ENCODE measurements at places on chromosomes 11 and 22.

GRCh38 chr22:40965936-40966725 lies 15.0 kb downstream of the RBX1 start:
- no peak for DNase-seq

DNA sequence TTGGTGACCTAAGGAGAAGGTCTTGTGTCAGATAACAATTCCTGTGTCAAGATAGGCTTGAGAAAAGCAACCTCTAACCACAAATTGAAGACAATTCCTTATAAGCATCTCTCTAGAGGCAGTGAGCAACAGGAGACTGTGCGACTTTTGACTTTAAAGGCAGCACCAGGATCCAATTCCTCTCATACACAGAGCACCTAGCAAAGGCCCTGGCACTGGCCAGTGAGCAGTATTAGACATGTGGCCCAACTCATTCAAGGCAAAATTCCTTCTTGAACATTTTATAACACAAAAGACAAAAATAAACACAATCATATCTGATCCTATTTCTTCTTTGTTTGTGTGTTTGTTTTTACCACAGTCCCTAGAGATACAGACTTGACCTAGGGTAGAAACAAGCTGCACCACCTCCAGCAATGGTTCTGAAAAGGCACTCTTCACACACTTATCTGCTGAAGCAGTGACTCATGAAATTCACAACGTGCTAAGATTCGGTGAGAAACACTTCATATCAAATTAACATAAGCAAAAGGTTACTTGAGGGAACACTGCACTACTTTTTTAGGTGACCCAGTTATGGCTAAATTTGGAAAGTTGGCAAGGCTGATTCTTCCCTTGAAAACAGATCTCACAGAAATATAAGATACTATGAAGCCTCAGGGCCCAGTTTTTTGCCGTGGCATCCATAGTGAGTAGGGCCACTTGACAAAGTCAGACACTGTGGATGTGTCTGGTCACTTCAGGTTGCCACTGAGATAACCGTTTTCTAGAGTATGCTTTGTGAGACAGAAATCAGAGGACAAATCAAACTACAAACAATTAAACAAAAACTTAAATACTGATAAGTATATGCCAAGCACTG lies 1018.9 kb downstream of the DLG2 start:
- DNase-seq, result no peak

GRCh38 chr22:21646608-21647590 lies 4.8 kb downstream of the SDF2L1 start:
- peak; percentile 75 for DNase-seq

DNA sequence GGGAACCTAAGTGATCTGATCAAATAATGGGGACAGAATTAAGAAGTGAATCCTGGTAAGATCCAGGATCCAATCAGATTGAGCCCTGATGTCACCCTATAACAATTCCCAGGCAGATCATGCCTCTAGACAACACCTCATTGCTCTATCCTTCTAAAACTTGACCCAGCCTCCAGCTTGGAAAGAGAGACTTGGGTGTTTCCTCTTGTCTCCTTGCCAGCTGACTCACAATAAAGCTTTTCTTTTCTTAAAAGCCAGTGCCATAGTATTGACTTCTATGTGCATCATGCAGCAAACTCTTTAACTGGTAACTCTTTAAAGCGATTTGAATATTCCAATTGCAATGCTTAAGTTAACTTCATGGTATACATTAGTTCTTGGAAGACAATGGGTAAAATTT lies 109.6 kb upstream of the CHORDC1 start:
- no peak for DNase-seq

DNA sequence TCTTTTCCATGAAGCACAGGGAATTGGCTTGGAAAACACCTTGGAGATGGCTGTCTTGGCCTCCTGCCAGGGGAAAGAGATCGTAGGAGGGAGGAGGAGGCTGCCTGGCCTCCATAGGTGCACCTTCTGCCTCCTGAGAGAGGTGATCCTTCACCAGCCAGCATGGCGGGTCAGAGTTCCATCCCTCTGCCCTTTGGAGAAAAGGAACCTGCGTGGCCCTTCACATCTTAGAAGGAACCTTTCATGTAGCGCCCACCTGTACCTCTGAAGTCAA lies 58.2 kb upstream of the DRD2 start:
- no peak for DNase-seq

DNA sequence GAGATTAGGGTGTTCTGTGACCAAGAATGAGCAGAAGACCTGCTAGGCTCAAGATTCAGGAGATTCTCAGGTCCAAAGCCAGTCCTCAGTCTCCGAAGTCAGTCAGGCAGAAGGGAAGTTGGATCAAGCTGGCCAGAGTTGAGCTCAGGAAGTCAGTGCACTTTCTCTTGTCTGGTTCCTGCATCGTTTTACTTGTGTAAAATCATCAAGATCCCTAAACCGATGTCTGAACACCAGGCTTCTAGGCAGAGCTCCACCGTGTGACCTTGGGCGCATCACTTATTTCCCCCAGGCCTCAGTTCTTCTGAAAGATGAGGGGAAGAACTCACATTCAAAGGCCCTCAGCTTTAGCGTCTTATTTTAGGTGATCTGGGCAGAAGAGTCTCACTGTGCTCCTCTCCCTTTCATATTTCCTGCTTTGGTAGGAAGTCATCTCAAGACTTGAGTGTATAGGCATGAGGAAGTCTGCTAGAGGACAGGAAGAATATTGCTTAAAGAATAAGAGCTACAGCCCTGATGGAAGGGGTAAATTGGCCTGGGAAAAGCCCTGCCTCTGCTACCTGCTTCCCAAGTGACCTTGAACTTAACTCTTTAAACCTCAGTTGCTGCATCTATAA lies 20.2 kb downstream of the NF2 start:
- no peak for DNase-seq

- no peak for DNase-seq
These were observed 30.7 kb upstream of the TH start for GRCh38 chr11:2202071-2202899.

DNA sequence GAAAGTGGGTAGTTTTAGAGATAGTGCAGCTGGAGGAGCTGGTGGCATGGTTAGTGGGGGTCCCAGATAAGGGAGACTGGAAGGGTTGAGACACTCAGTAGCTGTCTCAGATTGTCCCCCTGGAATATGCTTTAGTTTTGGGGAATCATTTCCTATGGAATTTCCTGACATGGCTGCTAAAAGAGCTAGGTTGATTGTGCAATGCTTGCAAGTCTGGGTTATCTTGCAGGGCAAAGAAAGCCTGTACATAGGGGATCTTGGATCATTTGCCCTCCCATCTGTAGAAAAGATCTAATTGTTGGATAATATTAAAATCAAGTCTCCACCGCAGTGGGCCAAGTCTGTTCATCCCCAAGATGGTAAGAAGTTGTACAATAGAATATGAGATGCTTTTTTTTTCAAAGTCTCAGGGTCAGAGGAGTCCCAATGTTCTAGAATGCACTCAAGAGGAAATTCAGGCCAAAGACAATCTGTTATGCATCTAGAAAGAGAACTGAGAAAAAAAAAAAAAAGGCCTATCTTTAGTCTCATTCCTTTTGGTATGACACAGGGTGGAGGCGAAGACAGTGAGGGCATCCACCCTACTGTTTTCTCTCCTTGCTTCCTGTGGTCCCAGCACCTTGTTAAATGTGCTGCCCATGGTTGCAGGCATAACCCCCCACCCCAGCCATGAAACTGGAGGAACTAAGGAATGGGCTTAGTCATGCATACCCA lies 20.2 kb downstream of the MS4A6E start:
- DNase-seq, result no peak

DNA sequence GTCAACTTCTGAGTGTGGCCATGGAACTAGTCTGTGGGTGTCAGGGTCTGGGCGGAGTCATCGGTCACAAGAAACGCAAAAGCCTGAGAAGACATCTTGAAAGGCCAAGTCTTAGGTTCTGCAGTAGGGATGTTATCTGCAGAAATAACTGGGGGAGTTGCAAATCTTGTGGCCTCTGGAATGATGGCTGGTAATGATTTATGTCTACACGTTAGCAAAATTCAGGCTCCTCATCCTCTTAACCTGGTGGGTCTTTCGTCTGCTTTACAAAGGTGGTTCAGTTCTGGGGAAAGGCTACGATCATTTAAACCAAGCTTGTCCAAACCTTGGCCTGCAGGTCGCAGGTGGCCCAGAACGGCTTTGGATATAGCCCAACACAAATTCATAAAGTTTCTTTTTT lies 7.4 kb upstream of the CYB5R3 start:
- DNase-seq, result no peak

DNA sequence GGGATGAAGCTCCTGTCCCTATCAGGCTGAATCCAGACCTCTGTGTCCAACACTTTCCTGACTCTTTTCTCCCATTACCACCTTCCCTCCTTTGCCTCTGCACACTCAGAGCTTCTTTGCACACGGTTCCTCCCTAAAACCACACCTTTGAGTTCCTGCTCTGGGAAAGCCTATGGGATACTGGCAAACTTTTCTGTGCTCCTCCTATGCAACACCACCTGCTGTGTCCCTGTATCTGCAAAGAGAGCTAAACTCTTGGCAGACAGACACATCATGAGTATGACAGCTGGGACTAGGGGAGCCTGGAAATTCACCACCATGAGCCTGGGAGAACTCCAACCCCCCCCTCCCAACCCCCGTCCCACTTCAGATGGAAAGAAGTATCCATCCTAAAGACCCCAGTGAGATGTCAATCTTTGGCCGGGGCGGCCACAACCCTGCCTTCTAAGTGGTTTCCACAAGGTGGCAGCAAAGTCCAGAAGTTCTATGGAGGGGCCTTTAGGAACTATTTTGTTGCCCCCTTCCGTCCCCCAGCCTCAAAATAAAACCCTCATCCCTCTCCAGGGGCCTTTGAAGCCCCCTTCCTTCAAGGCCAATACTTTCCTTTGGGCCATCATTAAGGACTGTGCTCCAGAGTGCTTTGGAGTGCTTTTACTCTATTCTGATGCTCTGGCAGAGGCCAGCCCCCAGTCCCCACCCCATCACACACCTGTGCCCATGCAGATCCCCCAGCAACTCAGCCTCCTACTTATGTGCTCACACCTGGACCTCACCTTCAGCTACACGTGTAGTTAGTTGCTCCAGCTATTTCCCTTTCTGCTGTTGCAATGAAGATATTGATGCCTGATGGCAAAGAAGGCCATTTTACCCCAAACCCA lies 19.4 kb downstream of the HTR3A start:
- peak; percentile 11 for DNase-seq

GRCh38 chr11:2300290-2300935 lies 1.3 kb downstream of the C11orf21 start:
- DNase-seq, result no peak

DNA sequence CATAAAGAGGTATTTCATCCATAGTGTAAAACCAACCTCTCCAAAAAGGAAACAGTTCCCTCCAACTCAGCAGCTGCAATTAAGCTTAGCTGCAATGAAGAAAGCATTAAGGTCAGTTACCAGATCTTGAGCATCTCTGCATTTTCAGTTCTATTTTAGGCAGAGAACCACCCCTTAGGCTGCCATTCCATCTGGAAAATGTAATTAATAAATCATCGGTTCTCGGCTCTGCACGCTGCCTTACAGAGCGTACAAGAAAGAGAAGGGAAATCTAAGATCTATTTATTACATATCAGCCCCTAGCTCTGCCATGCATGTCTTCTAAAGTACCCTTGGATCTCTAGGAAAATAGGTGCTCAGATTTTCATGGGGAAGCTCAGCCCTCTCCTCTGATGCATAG lies 71.5 kb downstream of the RCN1 start:
- no peak for DNase-seq

DNA sequence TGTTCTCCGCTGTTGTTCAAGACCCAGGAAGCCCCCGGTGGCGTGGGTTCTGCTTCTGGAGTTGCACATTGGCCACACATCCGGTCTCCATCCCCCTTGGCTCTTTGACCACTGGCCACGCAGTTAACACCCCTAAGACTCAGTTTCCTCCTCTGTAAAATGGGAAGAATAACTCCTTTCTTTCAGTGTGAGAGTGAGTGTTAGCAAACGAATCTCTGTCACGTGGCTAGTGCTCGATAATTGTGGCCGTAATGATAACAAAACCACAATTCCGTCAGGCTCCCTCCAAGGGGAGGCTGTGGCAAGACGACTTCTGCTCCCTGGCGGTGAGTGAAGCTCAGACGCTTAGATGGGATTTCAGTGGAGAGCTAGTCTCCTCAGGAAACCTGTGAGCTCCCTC lies 315.2 kb upstream of the B3GAT1 start:
- DNase-seq, result no peak

DNA sequence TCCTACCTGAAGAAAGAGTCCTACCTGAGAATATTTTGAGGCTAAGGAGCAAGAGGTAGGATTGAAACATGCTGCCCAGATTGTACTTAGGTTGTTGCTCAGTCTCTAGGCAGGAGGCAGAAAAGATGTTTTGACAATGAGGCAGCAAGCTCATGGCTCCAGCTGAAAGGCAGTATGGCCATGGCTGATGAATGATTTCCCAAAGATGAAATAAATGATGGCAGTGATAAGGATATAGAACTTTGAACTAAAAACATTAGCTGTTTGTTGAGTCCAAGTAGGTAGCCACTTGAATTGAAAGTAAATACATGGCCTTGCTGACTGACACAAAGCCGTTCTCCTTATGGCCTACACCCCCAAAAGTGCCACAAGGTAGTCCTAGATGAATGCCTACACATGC lies 6.8 kb upstream of the NEU3 start:
- DNase-seq, result no peak

- no peak for DNase-seq
These were observed 15.3 kb downstream of the TAB1 start for GRCh38 chr22:39414886-39415285.

GRCh38 chr11:117313091-117313490 lies 3.0 kb downstream of the BACE1 start:
- no peak for DNase-seq

DNA sequence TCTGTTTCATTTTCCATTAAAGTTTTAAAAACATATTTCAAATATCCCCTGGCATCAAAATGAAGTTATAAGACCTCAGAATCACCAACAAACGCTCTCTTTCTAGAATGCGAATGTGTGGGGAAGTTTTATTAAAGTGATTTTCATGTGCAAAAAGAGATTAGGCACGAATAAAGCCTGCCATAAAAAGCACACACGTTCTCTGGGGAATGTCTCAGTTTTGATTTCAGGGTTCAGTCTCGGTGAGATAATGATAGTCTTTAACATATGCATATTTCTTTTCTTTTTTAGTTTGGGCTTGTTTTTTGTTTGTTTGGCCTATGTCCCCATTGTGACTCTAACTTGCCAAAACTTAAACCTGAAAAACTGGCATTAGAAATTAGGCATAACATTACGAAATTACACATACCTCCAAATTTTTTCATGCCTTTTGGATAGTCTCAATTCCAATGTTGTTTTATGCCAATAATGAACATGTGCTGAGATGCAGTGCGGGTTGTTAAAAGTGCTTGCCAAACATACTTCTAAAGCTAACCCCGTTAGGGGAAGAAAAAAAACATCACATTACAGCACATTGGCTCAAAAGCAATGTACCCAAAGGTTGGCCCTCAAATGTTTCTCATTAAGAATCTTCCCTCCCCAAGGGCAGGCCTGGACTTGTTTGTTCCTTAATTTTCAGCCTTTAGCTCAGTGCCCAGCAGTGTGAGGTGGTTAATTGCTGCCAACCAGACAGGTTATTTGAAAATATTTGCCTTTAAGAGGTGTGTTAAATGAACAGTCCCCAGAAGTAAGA lies 33.2 kb upstream of the FBLN1 start:
- no peak for DNase-seq

DNA sequence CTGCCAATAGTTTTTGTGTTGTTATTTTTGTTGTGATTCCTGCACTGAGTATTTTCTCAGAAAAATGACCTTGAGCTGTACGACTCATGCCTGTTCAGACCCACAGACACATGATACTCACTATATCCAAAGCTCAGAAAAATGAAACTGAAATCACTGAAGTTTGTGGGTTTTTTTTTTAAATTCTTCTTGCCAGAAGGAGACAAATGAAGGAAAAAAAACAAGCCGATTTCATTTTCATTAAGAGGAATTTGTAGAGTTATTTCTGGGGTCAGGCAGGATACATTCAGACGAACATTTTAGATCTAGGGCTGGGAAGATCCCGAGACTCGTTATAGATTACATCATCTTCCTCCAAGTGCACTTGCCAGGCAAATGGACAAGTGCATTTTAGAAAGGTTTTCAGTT lies 60.4 kb downstream of the BMAL1 start:
- no peak for DNase-seq
